ENCODE measurements at places on chromosomes 6 and 20. TPM values are rescaled to one million over a fixed set of nuclear protein-coding genes. Genes with fewer than 3 reads are reported as not detected.

BNIP5 gene
- total RNA-seq: not detected

GLO1 gene
- 157 TPM for total RNA-seq

AK9 gene
- 1.5 TPM for total RNA-seq

POPDC3 gene
- 3.3 TPM for total RNA-seq

TGM3 gene
- 0.14 TPM for total RNA-seq

AKAP12 gene
- 7.0 TPM for total RNA-seq

PHF3 gene
- total RNA-seq: 24.2 TPM

PRL gene
- total RNA-seq: not detected

ZNF391 gene
- total RNA-seq: 2.8 TPM

DEFB124 gene
- not detected for total RNA-seq

HLA-DRB1 gene
- total RNA-seq: 0.14 TPM

CRISP1 gene
- total RNA-seq: not detected

TGIF2 gene
- total RNA-seq: 11.0 TPM

TPD52L2 gene
- 85.5 TPM for total RNA-seq

CST7 gene
- total RNA-seq: not detected

C20orf96 gene
- 1.4 TPM for total RNA-seq

LGSN gene
- total RNA-seq: not detected

PSORS1C1 gene
- total RNA-seq: 0.37 TPM

SUMO4 gene
- total RNA-seq: 0.21 TPM

CTSZ gene
- total RNA-seq: 57.8 TPM

TPD52L1 gene
- 102 TPM for total RNA-seq

CFAP206 gene
- 0.14 TPM for total RNA-seq

SLC26A8 gene
- not detected for total RNA-seq

TRIM40 gene
- not detected for total RNA-seq

AIG1 gene
- total RNA-seq: 55.2 TPM

MUC21 gene
- total RNA-seq: not detected

SLC22A3 gene
- 2.2 TPM for total RNA-seq

EFCAB8 gene
- not detected for total RNA-seq

ZSCAN23 gene
- total RNA-seq: 1.4 TPM

PREX1 gene
- 0.56 TPM for total RNA-seq

PRND gene
- not detected for total RNA-seq

APCDD1L gene
- total RNA-seq: 1.5 TPM

PAK5 gene
- total RNA-seq: 0.14 TPM

NKX2-2 gene
- not detected for total RNA-seq

CFAP61 gene
- not detected for total RNA-seq

ATXN1 gene
- 9.8 TPM for total RNA-seq

GRM1 gene
- total RNA-seq: 0.65 TPM

QKI gene
- total RNA-seq: 58.7 TPM

CBLN4 gene
- total RNA-seq: not detected

ADGRG6 gene
- 20.6 TPM for total RNA-seq

PSORS1C2 gene
- total RNA-seq: 0.33 TPM

RALY gene
- total RNA-seq: 104 TPM

ACTL10 gene
- 3.2 TPM for total RNA-seq

SLC17A9 gene
- total RNA-seq: 1.6 TPM

Measured in airway epithelial cell (primary cell).